Heart right ventricle (tissue), 16 donors: ENCODE measurements at places on chromosomes 6 and 20. TPM values are rescaled to one million over a fixed set of nuclear protein-coding genes. Genes with fewer than 3 reads are reported as not detected.

Gene PMEPA1
- total RNA-seq: 30.4 TPM

Gene SRSF12
- total RNA-seq: 0.09 TPM

Gene CTCFL
- not detected for total RNA-seq

Gene KPNA5
- 8.6 TPM for total RNA-seq

Gene PLA2G7
- total RNA-seq: not detected

DNA sequence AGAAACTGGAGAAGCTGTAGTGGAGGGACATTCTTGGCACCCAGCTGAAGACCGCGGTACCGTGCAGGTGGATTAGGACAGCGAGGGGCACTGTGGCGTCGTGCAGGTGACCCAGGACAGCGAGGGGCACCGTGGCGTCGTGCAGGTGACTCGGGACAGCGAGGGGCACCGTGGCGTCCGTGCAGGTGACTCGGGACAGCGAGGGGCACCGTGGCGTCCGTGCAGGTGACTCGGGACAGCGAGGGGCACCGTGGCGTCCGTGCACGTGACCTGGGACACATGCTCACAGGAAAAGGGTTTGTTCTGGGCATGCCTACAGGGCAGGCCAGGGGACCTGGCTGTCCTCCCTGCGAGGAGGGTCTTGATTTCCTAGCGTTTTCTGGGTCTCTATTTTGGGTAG is 29.2 kb upstream of the SMOC2 start:
- DNase-seq: no peak

DNA sequence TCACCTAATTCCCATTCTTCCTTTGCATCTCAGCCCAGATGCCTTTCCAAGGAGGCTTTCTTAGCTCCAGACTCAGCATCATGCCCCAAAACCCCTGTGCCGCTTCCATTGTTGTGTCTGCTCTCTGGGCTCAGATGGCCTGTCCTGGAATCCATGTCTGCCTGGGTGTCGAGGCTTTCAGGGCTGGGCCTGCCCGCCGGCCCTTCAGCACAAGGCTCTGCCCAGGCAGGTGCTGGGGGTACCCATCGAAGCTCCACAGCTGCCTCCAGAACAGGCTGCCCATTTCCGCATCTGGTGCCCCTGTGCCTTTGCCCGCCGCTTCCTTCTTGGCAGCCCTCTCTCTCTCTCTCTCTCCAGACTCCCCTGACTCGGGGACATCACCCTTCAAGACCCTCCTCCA is 1.2 kb downstream of the CPXM1 start:
- no peak for DNase-seq

- no peak for DNase-seq
Measured at GRCh38 chr6:135183532-135184440, 2.7 kb downstream of the MYB start.
